Activated CD8-positive, alpha-beta memory T cell treated with anti-CD3 and anti-CD28 coated beads, Interleukin-2, amount 10 ng/mL, durations not matched to agents 7 days and 5 days (primary cell): ENCODE measurements at places on chromosomes 7 and 10.

GRCh38 chr10:63055705-63056104 is 77.4 kb upstream of the NRBF2 start:
- H3K4me1 ChIP-seq: peaks cover 2% of the 10 kb centered on the region
- no peak overlapping the region for H3K27ac ChIP-seq
- no peak for DNase-seq
- no peaks in the 10 kb centered on the region for H3K36me3 ChIP-seq
- no peak overlapping the region for H3K4me3 ChIP-seq

DNA sequence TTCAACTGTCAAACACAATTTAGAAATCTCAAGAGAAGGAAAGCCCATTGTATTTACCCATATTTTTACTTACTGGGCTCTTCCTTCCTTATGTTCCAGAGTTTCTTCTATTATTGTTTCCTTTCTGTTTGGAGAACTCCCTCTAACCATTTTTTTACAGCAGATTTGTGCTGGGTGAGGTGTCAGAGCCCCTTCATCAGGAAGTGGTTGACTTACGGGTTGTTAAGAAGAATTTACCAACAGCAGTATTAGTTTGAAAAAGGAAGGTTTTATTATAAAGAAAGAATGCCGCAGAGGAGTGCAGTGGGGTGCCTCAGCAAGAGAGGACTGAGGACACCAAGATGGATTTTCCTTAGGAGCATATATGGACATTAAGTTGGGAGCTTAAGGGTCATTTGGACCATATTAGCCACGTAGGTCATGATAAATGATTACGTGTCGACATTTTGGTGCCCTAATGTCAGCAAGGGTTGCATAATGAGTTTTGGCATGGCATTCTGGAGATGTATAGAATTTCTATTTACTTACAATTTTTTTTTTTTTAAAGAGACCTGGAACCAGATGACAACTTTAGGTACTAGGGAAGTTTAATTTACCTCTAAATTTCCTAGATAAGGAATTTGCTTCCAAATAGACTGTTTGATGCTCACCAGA is 6.3 kb upstream of the TBATA start:
- peaks cover 26% of the 10 kb centered on the region for H3K4me1 ChIP-seq
- peak; percentile 14 for DNase-seq
- H3K27ac ChIP-seq: no peak overlapping the region
- H3K36me3 ChIP-seq: peaks cover under 1% of the 10 kb centered on the region

GRCh38 chr10:17808971-17809841 is at the start of gene MRC1:
Gene MRC1 (plus strand): TSS chr10:17809348. CDS start chr10:17809466, 118 bp downstream.
- H3K4me3 ChIP-seq: no peak within 1 kb of the TSS
- no peak within 1 kb of the TSS for H3K27ac ChIP-seq
- peaks cover 16% of the 10 kb centered on the region for H3K27me3 ChIP-seq
- DNase-seq: no peak
- H3K36me3 ChIP-seq: no peaks in the 10 kb centered on the region

GRCh38 chr7:45036796-45037195 is 36.8 kb downstream of the CCM2 start:
- H3K27ac ChIP-seq: peak overlapping the region; percentile 73
- peaks cover 51% of the 10 kb centered on the region for H3K36me3 ChIP-seq
- peak overlapping the region; percentile 32 for H3K4me3 ChIP-seq
- peak; percentile 50 for DNase-seq

- H3K27me3 ChIP-seq: no peaks in the 10 kb centered on the region
- DNase-seq: no peak
- no peak overlapping the region for H3K4me3 ChIP-seq
- H3K4me1 ChIP-seq: no peaks in the 10 kb centered on the region
Measured at GRCh38 chr10:121684276-121684675, 86.0 kb upstream of the FGFR2 start.

GRCh38 chr10:89466599-89467035 is 52.2 kb downstream of the IFIT5 start:
- DNase-seq: no peak
- peaks cover 31% of the 10 kb centered on the region for H3K27me3 ChIP-seq

GRCh38 chr7:116417593-116418345 is 81.8 kb upstream of the CAV2 start:
- H3K36me3 ChIP-seq: no peaks in the 10 kb centered on the region
- no peaks in the 10 kb centered on the region for H3K4me1 ChIP-seq
- peaks cover 8% of the 10 kb centered on the region for H3K27me3 ChIP-seq
- H3K27ac ChIP-seq: no peak overlapping the region

DNA sequence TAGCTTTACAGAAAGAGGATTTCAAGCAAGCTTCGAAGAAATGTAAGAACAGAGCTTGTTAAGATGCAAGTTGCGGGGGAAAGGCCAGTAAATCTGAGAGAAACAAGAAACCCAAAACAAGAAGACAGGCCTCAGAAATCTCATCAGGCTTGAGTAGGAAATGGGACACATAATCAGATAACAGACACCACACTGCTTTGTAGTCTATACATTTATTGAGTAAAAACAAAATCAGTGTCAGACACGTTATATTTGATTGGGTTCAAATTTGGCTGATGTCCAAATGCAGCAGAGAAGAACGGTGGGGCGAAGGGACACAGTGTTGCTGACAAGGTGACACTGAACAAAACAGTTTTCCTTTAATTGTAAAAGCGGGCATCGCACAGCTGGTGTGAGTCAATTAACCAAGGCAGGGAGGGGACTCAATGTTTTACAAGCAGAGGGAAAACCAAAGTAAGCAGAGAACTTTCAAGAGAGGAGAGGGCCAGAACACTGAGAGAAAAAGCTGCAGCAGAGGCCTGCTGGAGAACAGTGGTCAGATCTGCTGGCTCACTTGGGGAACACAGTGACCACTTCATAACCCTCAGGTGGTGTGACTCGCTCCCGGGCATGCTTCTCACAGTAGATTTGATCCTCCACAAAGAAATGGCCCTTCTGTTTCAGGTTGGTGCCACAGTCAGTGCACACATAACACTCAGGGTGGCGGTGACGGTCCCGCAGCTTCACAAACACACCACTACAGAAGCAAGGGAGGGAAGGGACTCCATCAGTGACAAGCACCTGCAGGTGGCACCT is 43.5 kb downstream of the ACSM6 start:
- H3K4me3 ChIP-seq: no peak overlapping the region
- H3K36me3 ChIP-seq: peaks cover 22% of the 10 kb centered on the region
- H3K27me3 ChIP-seq: peaks cover 3% of the 10 kb centered on the region
- peaks cover 30% of the 10 kb centered on the region for H3K4me1 ChIP-seq
- DNase-seq: no peak
- H3K27ac ChIP-seq: peak overlapping the region; percentile 47

- H3K4me3 ChIP-seq: no peak overlapping the region
- no peak overlapping the region for H3K27ac ChIP-seq
- no peaks in the 10 kb centered on the region for H3K4me1 ChIP-seq
- DNase-seq: no peak
- H3K27me3 ChIP-seq: peaks cover 19% of the 10 kb centered on the region
Measured at GRCh38 chr7:108027239-108027638, 24.3 kb upstream of the LAMB1 start.

- DNase-seq: no peak
- no peaks in the 10 kb centered on the region for H3K36me3 ChIP-seq
- no peak overlapping the region for H3K4me3 ChIP-seq
- H3K4me1 ChIP-seq: peaks cover 13% of the 10 kb centered on the region
Measured at GRCh38 chr10:71214641-71215559, 2.5 kb downstream of the UNC5B start.

DNA sequence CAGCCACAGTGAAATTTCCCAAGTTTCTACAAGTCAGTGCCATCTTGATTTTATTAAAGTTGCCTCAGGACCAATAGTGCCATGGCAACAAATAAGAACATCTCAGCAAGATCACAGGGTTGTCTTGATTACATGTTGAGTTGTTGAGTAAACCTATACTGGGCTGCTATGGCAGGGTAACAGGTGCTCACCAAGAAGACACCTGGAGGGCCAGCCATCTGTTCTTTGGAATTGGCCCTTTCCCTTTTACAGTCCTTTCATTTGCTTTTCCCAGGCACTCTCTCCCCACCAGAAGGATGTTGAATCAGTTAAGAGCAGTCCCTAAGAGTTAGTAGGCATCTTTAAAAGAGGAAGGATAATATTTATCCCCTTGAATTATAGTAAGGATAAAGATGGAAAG is 582.0 kb downstream of the TNS3 start:
- H3K4me3 ChIP-seq: no peak overlapping the region
- no peaks in the 10 kb centered on the region for H3K4me1 ChIP-seq
- H3K27me3 ChIP-seq: no peaks in the 10 kb centered on the region
- no peaks in the 10 kb centered on the region for H3K36me3 ChIP-seq

DNA sequence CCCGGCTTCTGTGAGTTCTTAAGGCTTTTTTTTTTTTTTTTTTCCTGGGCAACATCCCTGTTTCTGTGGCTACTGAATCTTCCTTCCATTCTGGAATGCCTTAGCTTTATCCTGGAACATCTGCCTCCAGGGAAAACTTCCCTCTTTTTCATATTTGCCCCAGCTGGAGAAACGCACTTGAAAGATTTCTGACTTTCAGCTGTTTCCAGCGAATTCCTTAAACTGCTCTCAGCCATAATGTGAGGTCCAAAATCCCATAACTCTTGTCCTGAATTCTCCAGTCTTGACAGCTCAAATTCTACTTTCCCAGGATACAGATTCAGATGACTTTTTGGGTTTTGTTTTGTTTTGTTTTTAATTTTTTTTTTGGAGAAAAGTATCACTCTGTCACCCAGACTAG is 263.6 kb upstream of the AUTS2 start:
- no peak for DNase-seq
- H3K4me3 ChIP-seq: no peak overlapping the region
- H3K36me3 ChIP-seq: no peaks in the 10 kb centered on the region
- no peak overlapping the region for H3K27ac ChIP-seq
- no peaks in the 10 kb centered on the region for H3K27me3 ChIP-seq
- H3K4me1 ChIP-seq: no peaks in the 10 kb centered on the region

DNA sequence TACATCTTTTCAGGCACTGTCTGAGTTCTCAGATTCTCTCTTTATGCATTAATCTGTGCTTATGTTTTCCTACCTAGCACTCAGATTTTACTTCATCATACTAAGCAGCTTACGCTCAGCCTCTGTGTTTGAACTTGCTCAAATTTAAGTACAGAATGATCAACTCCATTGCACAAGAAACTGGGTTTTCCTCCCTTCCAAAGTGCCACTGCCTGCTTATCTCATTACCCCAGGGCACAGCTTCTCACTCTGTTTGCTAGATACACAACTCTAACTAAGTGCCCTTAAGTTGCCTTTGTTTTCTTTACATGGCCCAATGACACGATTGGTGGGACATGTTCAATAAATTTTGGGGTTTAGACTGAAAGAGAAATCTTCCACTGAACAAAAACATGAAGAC is 267.7 kb downstream of the GFRA1 start:
- no peaks in the 10 kb centered on the region for H3K36me3 ChIP-seq
- no peaks in the 10 kb centered on the region for H3K4me1 ChIP-seq
- H3K4me3 ChIP-seq: no peak overlapping the region
- H3K27ac ChIP-seq: no peak overlapping the region

DNA sequence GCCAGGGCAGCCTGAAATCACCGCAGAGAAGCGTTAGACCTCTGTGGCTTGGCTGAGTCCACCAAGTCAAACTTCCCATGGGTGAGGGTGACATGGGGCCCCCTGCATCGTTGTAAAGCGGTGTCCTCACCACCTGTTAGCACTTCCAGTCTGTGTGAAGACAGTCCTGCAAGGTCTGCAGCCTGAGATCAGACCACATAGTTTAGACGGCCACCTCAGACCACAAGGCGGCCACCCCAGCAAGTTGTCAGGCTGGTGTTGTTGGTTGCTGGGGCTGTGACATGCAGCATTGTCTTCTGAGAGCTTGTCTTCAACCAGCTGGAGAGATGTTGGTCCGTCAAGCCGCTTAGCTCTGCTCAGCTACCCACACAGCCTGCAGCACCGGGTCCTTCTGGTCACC is 44.1 kb upstream of the TARP start:
- no peaks in the 10 kb centered on the region for H3K27me3 ChIP-seq
- no peaks in the 10 kb centered on the region for H3K36me3 ChIP-seq
- DNase-seq: peak; percentile 83

- H3K27me3 ChIP-seq: peaks cover 54% of the 10 kb centered on the region
- DNase-seq: no peak
- H3K4me1 ChIP-seq: peaks cover 12% of the 10 kb centered on the region
- H3K36me3 ChIP-seq: no peaks in the 10 kb centered on the region
- H3K27ac ChIP-seq: no peak overlapping the region
Measured at GRCh38 chr7:132475037-132475668, 101.1 kb downstream of the PLXNA4 start.

DNA sequence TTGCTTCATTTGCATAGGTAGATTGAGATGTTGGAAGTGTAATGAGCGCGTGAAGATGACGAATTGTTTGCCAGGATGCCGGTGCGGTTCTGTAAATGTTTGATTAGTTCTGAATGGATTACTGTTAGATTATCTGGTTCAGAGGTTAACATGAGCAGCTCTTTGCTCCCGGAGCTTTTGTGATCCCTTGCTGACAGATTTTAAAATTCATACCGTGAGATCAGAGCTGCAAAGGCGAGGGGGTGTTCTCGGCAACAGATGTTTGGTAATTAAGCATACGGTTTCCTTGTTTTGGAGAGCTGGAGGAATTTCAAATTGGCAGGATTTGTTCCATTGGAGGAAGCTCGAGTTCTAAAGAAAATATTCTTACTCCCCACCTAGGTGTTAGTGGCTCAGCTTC is 237.8 kb upstream of the GPR26 start:
- H3K27ac ChIP-seq: no peak overlapping the region
- H3K4me1 ChIP-seq: no peaks in the 10 kb centered on the region
- no peak for DNase-seq
- no peaks in the 10 kb centered on the region for H3K36me3 ChIP-seq

GRCh38 chr7:27128034-27128433 is 2.5 kb downstream of the HOXA4 start:
- H3K27me3 ChIP-seq: peaks cover 56% of the 10 kb centered on the region
- no peaks in the 10 kb centered on the region for H3K36me3 ChIP-seq
- DNase-seq: no peak
- peaks cover 2% of the 10 kb centered on the region for H3K4me1 ChIP-seq
- no peak overlapping the region for H3K27ac ChIP-seq

DNA sequence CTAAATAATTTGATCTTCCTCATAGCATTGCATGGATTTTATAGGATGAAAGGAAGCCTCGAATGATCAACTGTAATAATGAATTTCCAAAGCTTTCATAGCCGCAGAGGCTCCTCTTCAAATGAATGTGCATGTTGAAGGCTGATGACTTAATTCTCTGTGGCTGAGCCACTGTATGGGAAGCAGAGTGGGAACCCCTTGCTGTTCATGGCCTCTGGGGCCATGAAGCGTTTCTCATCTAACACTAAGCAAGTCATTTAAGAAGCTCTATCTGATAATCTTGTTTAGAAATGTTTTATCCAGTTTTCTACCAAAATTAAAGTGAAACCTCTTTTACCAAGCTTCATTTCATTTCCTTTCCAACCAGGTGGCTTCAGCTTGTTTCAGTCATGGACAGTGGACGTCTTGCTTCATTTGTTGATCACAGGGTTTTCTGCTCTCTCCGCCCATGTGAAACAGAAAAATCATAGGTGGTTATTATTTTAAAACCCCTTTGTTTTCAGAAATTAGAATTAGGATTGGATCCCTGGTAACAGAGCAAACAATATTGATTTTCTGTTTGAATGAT is 10.3 kb upstream of the ADARB2 start:
- no peaks in the 10 kb centered on the region for H3K4me1 ChIP-seq
- no peaks in the 10 kb centered on the region for H3K36me3 ChIP-seq
- no peaks in the 10 kb centered on the region for H3K27me3 ChIP-seq
- DNase-seq: no peak
